Activated CD4-positive, alpha-beta T cell treated with anti-CD3 and anti-CD28 coated beads, Interleukin-2, amount 50 U/mL, for 4 hours (primary cell): ENCODE measurements at places on chromosomes 2 and 18.

DNA sequence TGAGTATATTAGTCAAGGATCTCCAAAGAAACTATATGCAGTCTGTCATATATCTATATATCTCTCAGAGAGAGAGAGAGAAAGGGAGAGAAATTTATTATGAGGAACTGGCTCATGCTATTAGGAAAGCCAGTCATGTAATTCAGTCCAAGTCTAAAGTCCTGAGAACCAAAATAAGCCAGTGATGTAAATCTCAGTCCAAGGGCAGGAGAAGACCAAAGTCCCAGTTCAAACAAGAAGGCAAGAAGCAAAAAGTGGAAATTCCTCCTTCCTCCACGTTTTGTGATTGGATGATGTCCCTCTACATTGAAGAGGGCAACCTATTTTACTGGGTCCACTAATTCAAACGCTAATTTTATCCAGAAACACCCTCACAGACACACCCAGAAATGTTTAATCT lies 34.2 kb upstream of the SPATS2L start:
- no peak for DNase-seq

GRCh38 chr2:10079266-10079869 lies 843 bp downstream of the CYS1 start:
- DNase-seq = no peak

DNA sequence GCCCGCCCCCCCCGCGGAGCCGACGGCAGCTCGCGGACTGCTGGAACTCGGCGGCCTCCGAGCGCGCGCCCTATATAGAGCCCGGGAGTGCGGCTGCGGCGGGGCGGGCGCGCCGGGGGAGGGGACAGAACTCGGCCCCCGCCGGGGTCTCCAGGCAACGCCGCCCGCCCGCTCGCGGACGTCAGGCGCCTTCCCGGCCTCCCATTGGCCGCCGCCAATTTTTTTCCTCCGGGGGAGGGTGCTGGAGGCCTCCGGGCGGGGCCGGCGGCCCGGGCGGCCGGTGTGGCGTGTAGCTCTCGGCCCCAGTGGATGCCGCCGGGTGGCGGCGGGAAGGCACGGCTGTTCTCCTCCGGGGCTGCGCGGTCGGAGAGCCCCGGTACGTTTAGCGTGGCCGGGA lies at the start of gene ZFP36L2:
Gene ZFP36L2 (minus strand): TSS at position 49 of the 397 bp plus-strand sequence. CDS start 291 bp downstream, outside the sequence.
- peak; percentile 89 for DNase-seq

DNA sequence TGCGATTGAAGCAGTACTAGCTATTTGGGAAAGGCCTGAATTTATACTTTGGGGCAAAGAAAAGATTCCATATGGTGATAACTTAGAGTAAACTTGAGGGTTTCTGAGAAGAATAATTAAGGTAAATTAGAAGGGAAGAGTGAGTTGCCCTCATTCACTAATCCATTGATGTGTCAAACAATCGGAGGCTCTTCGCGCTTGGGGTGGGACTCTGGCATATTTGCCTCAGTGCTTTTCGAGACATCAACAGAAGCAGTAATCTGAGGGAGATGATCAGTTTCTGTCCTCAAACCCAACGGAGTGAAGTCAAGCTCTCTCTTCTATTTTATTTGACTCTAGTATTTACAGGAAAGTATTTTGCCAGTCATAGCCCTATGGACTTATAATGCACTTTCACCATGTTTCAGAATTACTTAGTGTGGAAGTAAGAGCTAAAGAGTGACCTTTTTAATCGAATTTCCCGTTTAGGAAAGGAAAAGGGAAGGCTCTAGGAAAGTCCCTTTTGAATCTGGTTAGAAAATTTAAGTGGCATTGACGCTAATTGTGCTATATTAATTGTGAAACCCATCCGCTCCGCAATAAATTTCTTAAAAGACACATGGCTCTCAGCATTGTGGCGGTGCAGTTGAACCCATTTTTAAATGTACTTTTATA lies 1.3 kb downstream of the RAB10 start:
- DNase-seq = no peak

- no peak for DNase-seq
Observed at GRCh38 chr2:168705534-168706470, 96.6 kb upstream of the NOSTRIN start.

GRCh38 chr2:23620841-23621341 lies 235.9 kb downstream of the KLHL29 start:
- DNase-seq = no peak

DNA sequence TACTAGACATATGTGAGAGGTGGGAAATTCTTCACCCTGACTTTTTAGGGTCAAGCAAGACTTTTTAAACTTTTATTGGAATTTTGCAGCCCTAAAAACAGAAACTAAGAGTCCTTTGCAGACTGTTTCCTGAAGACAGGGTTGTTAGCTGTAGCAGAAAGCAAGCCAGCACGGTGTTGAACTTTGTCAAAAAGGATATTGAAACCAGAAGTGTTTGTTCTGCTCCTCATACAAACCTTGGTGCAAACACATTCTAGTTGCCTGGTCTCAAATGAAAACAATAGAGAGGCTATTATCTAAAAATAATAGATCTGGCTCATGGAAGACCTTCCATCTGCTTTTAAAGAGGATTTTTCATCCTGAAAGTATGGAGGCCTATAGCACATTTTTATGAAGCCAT lies 65.8 kb upstream of the IGFBP5 start:
- no peak for DNase-seq

- DNase-seq = no peak
Observed at GRCh38 chr2:41735476-41735875, 312.3 kb upstream of the PKDCC start.

- no peak for DNase-seq
Observed at GRCh38 chr2:231292472-231293134, 94.2 kb downstream of the ARMC9 start.

- no peak for DNase-seq
Observed at GRCh38 chr2:121099329-121100290, 185.4 kb downstream of the TFCP2L1 start.

- no peak for DNase-seq
Observed at GRCh38 chr2:217903859-217904613, 98.8 kb downstream of the TNS1 start.

DNA sequence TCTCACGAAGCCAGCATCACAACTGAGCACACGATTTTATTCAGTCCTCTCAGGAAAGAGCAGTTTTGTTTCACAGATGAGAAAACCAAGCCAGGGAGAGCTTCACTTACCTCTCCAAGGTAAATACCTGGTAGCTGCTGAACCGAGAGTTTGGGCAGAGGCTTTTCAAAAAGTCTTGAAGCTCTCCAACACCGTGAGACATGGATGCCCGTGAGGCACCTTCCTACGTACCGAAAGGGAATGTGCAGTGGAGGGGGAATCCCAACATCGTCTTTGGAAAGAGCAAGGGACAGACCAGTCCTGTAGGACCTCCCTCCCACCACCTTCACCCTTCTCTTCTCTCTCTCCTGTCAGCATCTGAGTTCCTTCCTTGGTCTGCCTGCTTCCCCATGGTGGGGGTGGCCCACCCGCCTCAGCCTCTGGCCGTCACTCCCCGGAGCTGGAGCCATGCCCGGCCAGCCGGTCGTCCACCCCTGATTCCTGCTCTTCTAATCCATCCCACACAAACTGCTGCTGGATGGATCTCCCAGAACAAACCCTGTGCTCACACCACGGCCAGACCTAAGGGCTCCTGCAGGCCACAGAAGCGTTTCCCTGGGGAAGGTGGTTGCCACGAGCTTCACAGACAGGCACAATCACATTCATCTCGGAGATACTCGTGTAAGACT lies 97.3 kb upstream of the SNTG2 start:
- no peak for DNase-seq

DNA sequence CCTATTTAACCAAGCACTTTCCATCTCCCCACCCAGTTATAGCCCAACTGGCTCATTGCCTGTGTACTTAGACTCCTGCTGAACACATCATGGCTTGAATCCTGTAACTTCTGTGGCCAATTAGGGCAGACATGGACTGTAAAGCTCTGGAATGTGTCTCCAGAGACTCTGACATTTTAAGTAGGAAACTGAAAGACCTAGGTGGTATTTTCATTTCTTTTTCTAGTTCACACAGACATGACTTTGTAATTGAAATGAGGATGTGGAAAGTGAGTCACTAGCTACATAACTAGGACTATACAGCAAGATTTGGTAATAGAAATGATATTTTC lies 12.2 kb downstream of the DOK1 start:
- DNase-seq = no peak

GRCh38 chr2:229095472-229095871 lies 175.6 kb downstream of the PID1 start:
- no peak for DNase-seq

DNA sequence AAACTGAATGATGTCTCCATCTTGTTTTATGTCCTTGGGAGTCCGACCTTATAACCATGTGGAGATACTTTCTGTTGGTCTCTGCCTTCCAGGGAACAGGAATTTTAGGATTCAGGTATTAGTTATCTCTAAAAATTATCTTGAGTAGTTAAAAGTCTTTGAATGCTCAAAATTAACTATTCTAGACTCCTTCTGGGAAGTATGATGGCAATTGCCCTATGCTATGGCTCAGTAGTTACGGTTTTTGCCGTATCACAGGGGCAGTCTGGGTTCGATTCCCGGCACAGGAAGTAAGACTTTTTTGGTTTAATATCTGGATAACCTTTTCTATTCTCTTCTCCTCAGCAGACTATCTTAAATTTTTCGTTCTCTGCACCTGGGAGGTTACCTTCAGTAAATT lies 708.7 kb upstream of the LRATD1 start:
- no peak for DNase-seq

DNA sequence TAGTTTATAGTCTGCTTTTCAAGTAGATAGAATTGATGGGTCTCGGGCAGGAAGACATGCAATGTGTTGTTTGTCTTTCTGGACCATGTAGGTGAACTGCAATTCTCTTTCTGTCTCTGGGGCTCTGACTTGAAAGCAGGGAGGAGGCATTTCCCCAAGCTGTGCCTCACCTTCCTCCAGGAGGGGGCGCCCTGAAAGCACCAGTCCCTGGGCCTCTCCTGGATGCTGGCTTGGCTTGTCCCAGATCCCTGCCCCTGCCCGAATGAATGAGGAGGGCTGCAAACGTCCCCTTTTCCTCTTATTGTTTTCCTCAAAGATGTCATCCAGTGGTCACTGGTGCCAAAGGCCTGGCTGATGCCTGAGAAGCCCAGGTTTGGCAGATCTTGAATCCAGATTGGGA lies 270.6 kb downstream of the CELF4 start:
- no peak for DNase-seq

- DNase-seq = no peak
Observed at GRCh38 chr2:45765007-45765727, 113.7 kb downstream of the PRKCE start.

DNA sequence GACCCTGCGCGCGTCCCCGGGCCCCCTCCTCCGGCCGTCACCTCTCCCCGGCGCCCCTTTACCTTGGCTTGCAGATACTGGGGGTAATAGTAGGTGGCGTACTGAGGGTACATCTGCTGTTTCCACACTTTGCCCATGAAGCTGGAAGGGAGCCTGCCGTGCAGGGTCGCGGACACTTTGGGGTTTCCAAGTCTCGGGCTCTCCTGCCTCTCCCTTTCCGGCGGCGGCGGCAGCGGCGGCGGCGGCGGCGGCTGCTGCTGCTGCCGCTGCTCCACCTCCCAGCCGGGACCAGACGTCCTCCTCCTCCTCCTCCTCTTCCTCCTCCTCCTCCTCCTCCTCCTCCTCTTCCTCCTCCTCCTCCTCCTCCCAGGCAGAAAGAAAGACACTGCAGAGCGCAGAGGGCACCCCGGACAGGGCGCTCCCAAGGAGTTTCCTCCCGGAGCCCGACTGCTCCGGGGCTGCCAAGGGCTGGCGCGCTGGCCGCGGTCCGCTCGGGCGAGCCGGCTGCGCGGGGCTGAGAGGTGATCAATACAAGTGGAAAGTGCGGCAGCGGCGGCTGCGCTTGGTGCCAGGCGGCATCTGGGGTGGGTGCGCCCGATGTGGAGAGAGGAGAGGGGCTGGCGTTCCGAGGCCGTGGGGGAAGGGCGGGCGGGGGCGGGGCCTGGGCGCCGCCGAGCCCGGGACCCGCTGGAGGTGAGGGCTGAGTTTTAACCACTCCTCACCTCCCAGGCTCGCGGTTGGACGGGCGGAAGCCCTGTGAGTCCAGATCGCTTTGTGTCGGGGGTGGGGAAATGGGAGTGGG lies at the start of gene RBMS1:
Gene RBMS1 (minus strand): TSS at position 581 of the 802 bp plus-strand sequence. CDS start 444 bp downstream, at position 137.
- DNase-seq = peak; percentile 32

DNA sequence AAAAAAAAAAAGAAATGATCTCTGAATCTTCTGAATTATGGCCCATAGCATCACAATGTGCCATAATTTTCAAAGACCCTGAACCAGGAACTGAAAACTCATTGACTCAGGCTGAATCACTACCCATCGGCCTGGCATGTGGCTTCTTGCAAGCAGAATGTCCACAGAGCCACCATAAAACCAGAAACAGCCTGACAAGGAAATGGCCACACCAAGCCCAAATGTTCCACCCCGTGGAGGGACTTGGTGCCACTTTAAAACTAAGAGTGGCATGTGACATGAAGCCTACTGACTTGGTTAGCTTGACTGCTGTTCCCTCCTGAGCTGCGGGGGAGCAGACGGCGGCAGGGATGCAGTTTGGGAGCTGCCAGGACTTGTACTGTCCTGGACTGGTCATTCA lies 71.2 kb upstream of the RBM44 start:
- DNase-seq = no peak

DNA sequence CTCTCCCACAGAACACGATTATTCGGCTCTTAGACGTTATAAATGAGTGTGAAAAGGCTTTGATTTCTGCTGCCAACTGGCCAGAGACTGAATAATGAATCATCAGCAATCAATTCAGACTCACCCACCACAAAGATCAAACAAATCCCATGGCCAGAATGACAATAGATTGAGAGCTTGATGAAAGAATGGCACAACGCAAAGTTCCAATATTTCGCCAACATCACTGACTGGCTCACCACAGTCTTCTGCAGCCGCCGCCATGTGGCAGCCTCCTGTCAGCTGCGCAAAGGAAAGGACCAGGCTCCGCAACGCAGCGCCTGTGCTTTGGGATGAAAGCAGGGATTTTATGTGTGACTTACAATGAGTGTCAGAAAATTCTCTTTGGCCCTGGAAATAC lies 104.4 kb upstream of the SOX11 start:
- DNase-seq = no peak

DNA sequence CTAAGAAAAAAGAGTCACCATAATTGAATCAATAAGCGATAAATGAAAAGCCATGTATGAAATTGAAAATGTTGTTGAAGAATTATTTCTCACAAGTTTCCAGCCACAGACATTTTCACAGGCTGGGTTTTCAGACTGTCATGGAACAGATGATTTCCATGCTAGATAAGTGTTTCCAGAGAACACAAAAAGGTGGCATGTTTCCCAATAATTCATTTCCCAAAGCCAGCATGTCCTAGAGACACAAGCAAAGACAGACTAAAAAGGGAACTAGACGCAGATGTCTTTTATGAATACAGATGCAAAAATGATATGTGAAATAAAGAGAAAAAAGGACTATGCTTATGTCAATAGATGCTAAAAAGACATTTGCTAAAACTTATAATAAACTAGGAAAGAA lies 255.1 kb downstream of the EIPR1 start:
- no peak for DNase-seq

DNA sequence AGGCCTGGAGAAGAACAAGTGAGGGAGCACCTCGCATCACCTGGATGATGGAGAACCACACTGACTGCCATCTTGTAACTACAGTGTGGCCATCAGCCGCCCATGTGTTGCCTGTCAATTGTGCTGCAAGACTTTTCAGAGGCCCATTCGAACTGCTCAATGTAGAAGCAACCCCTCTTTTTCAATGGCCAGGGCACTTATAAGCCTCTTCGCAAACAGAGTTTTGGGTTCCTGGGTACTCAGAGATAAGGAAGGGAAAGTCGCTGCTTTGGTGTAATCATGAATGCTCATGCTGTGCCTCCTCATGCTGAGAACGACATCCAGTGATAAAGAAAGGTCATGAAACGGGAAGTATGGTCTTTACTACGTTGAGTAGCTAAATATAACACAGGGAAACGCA lies 143.9 kb upstream of the SLC39A10 start:
- no peak for DNase-seq

- no peak for DNase-seq
Observed at GRCh38 chr2:9248363-9248762, 41.8 kb downstream of the ASAP2 start.
